SK-N-MC (cell line): ENCODE measurements at places on chromosomes 2 and 18.
A peak's percentile ranks its signal among the peaks of the same experiment; 100 is the strongest.

- DNase-seq, result no peak
Measured at GRCh38 chr18:68642003-68642402, 72.9 kb downstream of the TMX3 start.

GRCh38 chr18:21194871-21195771 lies 46.9 kb upstream of the GREB1L start:
- DNase-seq, result peak; percentile 32

DNA sequence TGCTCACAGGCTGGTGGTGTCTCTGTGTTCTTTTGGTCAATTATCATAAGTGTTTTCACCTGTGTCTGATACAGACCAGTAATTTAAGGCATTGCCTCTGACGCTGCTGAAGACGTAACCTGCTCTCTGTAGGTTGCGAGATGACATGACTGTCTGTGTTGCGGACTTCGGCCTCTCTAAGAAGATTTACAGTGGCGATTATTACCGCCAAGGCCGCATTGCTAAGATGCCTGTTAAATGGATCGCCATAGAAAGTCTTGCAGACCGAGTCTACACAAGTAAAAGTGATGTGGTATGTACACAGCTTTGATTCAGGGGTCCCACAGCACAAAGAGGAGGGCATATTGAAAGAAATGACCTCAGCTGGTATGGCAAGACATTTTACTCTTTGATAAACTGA lies 33.8 kb upstream of the TMEM87B start:
- DNase-seq, result no peak

DNA sequence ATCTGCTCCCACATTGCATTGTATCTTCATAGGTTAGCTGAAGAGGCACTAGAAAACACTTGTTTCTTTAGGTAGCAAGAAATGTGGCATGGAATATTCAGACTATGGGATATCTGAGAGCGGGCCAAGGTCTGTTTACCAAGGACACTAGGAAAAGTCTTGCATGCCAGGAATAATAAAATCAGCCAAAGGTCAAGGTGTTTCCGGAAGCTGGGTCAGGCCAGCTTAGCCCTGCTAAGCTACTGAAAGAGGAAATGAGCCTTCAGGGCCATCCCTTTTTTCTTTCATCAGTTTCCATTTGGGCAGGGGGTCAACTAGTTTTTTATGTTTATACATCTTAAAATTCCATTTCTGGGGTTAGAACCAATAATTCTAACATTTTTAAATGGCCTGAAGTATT lies 101.1 kb downstream of the DPP4 start:
- no peak for DNase-seq

DNA sequence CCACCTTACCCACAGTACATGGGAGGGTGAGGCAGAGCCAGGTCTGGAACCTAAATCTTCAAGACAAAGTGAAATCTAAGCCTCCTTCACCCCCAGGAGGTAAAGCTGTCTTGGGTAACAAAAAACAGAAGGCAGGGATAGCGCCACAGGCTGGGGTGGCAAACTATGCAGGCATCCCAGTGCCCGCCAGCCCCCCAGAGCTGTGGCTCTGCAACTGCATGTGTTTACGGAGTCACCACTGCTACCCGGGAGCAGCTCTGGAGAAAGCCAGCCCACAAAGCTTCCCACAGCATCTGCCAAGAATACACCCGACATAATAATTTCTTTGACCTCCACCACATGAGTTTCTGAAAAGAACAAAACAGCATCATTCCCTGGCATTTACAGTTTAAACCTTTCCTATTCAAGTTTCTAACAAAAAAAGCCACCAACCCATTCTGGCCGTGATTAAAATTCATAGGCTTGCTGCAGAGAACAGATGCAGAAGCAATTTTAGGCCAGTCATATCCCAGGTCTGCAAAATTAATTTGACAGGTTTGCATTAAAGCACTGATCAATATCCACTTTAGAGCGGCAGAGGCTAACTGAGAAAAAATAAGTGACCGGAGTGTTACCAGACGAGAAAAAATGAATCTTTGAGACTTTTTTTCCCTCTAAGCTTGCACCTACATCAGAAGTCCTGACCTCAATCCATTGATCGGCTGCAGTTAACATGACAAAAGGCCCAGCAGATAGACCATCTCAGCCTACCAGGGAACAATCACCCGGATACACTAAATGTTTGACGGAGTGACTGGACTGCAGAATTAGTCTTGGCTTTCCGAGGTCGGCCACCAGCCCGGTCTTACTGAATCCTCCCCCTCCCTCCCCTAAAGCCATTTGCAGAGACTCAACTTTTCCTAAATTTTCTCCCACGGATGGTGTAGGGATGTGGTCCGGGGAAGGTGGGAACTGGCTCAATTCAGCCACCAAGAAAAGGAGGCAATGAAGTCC lies 309.6 kb upstream of the SKOR2 start:
- DNase-seq, result no peak

DNA sequence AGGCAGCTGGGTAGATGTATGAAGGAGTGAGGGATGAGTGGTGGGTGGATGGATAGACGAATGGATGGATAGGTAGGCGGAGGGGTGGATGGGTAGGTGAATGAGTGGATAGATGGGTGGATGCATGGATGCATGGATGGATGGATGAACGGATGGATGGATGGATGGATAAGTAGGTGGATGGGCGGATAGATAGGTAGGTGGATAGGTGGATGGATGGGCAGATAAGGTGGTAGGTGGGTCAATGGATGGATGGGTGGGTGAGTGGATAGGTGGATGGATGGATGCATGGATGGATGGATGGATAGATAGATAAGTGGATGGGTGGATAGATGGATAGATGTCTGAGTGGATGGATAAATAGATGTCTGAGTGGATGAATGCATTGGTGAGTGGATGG lies 30.1 kb downstream of the MLPH start:
- DNase-seq, result no peak

- DNase-seq, result no peak
Measured at GRCh38 chr18:61876899-61877298, 15.9 kb downstream of the RNF152 start.

DNA sequence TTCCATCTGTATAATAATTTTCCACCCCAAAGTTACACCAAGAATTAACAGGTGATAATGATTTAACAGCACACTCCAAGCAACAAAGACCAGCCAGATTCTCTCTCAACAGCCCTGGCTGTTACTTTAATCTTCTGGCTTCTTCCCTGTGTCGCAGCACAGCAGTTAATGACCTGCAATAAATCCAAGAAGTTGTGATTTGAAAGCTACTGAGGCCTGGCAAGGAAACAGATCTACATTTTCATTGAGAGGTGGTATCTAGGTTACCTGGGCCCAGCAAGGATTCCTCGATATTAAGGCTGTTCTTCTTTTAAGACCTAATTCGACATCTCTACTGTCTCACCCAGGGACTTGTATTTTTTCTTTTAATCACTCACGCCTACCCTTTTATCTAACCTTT lies 433.8 kb downstream of the NBAS start:
- DNase-seq, result no peak

GRCh38 chr18:36387310-36387709 lies 89.8 kb downstream of the FHOD3 start:
- no peak for DNase-seq

DNA sequence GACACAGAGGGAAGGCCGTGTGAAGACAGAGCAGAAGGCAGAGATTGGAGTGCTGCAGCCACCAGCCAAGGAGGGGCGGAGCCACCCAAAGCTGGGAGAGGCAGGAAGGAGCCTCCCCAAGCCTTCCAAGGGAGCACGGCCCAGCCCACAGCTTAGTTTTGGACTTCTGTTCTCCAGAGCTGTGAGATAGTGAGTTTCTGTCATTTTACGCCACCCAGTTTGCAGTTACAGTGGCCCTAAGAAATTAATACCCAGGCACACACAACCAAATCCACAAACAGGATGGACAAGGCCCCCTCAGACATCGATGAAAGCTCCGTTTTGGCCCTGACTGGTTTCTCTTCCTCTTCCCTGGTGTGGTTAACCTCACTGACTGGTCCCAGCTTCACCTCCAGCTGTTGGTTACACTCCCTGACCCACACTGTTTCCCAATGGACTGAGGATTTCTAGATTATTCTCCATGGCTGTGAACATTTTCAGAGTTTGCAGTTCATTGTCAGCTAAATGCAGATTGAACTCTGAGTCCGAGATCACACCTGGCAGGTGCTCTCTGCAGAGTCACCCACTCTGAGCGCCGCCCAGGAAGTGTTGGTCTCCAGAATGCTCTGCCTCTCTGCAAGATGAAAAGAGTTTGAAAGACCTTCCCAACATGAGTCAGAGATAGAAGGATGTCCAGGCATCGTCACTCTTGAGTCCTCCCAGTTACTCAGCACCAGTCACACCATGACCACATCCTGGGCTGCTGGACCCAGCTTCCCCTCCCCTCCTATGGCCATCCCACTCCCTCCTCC lies 100.2 kb downstream of the TWIST2 start:
- no peak for DNase-seq

- no peak for DNase-seq
Measured at GRCh38 chr2:10561288-10562035, 113.3 kb upstream of the ODC1 start.

- no peak for DNase-seq
Measured at GRCh38 chr2:240946654-240947053, 40.5 kb downstream of the CROCC2 start.

DNA sequence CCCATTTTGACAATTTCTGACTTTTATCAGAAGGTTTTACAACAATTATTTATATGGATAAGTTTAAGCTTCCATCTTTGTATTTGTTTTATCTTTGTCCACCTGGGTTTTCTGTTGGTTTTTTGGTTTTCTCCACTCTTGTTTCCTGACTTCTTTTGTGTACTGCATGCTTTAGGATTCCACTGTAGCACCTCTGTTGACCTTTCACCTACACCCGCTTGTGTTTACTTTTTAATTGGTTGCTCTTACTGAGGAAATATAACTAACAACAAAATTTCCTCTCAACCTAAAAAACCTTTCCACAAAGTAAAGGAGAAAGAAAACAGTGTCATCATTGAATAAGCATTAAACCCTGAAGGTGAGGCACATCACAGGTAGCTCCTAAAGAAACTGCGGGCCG lies 39.8 kb upstream of the TTR start:
- no peak for DNase-seq

GRCh38 chr2:173355132-173355865 lies 627 bp downstream of the CDCA7 start:
- DNase-seq, result no peak

DNA sequence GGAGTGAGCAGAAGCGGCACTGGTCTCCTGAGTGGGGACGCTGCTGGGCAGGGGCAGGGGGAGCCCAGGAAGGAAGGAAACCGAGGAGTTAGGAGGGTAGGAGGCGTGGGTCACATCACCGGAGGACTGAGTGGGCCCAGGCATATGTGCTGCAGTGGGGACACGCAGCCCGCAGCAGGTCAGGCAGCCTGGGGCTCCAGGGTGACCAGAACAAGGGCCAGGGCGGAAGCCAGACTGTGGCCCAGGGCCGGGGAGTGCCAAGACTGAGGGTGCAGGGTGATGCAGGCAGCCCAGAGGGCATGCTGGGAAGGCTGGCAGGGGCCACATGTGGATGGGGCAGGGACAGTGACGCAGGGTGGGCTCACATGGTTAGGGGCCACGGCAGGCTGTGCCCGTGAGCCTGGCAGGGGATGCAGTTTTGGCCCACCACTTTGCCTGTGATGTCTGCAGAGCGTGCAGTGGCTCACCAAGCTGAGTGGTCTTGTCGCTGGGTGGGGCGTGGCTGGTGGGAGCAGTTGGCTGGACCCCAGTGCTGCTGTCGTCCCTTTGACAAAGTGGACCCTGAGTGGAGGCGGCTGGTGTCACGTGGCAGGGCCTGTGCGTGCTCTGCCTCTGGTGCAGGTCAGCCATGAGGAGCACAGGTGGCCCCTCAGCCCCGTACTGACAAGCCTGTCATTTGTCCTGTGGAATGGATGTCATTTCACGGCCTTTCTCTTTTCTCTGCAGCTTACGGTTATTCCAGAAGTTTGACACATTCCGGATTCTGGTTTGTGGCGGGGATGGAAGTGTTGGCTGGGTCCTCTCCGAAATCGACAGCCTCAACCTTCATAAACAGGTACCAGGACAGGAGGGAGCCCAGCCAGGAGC lies 87.1 kb downstream of the DGKD start:
- no peak for DNase-seq

GRCh38 chr2:18339326-18339725 lies 221.1 kb downstream of the RDH14 start:
- DNase-seq, result no peak

DNA sequence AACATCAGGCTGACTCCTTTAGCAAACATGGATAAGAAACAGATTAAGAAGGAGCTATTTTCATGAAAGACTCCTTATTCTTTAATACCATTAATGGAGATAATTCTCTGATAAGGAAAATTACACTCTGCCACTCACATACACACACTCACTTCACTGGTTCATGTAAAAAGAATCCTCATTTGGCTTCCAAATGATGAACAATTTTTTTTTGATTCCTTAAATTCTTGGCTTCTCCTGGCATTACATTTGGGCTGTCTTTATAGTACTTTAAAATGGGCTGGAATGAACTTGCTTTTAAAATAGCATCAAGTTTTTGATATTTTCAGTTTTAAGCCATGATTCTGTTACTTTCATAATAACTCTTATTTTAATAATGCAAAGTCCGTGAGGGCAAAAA lies 328.6 kb downstream of the SLC8A1 start:
- no peak for DNase-seq

- no peak for DNase-seq
Measured at GRCh38 chr2:98277162-98277859, 68.9 kb upstream of the CNGA3 start.

- no peak for DNase-seq
Measured at GRCh38 chr2:97871096-97871780, 124.5 kb downstream of the TMEM131 start.

GRCh38 chr2:207035875-207036274 lies 96.6 kb downstream of the CPO start:
- no peak for DNase-seq

GRCh38 chr2:128543036-128543435 lies 224.4 kb upstream of the HS6ST1 start:
- DNase-seq, result no peak

GRCh38 chr2:44168681-44169154 lies at the start of gene PPM1B:
PPM1B (plus strand) TSS chr2:44168875; CDS start chr2:44201200, 32,325 bp downstream.
- DNase-seq, result no peak

- no peak for DNase-seq
Measured at GRCh38 chr2:241312082-241312481, 3.4 kb downstream of the HDLBP start.

DNA sequence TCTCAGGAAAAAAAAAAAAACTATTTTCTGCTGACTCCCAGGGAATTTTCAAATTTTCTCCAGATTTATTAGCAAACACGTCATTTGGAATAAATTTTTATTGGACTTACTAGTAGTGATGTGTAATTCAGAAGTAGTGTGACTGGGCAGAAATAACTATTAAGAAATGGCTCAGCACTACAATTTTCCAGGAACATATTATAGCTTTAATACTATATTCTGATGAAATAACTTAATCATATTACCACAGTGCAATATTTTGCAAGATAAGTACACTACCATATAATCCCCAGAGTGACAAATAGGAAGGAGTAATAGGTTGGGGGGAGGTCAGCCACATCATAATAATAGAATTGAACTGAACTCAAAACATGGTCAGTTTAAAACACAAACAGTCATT lies 19.7 kb upstream of the TNFAIP6 start:
- no peak for DNase-seq
